ENCODE measurements at places on chromosomes 7 and 10. TPM values are rescaled to one million over a fixed set of nuclear protein-coding genes. Genes with fewer than 3 reads are reported as not detected.

The ZNF33B gene
- total RNA-seq: 8.9 TPM

The SIRT1 gene
- total RNA-seq: 26.2 TPM

The HECW1 gene
- 13.5 TPM for total RNA-seq

The MYPN gene
- total RNA-seq: 2.3 TPM

The ADAM8 gene
- 3.3 TPM for total RNA-seq

The AKR1C4 gene
- total RNA-seq: 0.32 TPM

The MRLN gene
- total RNA-seq: not detected

The PRF1 gene
- not detected for total RNA-seq

The TAS2R4 gene
- total RNA-seq: 0.20 TPM

The OR2A7 gene
- not detected for total RNA-seq

The UPK3B gene
- total RNA-seq: 18.7 TPM

The CYP3A7 gene
- not detected for total RNA-seq

The GTF2IRD1 gene
- 20.0 TPM for total RNA-seq

The FEZF1 gene
- total RNA-seq: not detected

The KIF11 gene
- total RNA-seq: 35.8 TPM

The CTAGE6 gene
- not detected for total RNA-seq

The GBX1 gene
- not detected for total RNA-seq

All from A549 treated with ZK216348 at 1 μM for 4 hours (cell line).